Liver (tissue), 10 donors: ENCODE measurements at places on chromosomes 11 and 22.

DNA sequence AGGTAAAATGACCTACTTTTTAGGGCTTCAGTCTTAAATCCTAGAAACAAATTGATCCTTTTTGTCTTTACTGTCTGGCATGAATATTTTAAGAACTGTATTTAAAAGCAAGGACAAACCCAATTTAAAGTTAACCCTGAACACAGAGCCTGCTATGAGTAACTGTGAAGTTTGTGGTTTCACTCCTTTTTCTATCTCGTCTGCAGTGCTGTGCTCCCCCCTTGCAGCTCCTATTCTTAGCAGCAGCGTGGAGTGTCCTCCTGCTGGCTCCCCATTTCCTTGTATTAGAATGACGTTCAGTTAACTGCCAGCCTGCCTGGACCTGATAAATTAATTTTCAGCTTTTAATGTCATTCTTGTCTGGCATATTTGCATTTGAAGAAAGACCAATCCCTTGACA, 40.0 kb upstream of the LRRC4C start:
- no peak for DNase-seq

- peak; percentile 60 for DNase-seq
Measured at GRCh38 chr11:125348674-125349309, 147.3 kb downstream of the FEZ1 start.

DNA sequence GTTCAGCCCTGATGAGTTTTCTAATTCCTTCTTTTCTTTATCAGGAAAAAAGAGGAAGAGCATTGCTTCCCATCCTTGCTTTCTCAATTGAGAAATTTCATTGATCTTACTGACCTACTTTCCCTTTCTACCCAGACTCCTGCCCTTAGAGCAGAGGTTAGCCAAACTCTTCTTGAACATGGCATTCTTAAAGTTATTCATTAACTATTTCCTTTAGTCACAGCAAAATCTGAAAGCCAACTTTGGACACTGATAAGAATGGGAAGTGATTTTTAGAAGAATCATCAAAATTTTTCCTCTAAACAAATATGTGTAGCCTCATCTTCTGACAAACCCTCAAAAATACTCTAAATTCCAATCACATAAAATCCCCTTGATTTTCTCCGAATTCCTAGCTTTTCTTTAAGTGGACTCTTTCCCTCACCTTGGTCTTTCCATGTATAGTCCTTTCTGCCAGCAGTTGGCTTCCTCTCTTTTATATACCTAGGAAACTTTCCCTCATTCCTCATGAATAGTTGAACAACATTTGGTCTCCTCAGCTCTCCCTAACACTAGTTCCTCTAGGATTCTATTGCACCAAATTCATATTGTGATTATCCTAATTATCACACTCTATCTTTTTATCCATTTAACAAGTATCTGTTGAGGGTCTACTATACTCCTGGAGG, 566.7 kb upstream of the CCDC90B start:
- DNase-seq, result no peak

DNA sequence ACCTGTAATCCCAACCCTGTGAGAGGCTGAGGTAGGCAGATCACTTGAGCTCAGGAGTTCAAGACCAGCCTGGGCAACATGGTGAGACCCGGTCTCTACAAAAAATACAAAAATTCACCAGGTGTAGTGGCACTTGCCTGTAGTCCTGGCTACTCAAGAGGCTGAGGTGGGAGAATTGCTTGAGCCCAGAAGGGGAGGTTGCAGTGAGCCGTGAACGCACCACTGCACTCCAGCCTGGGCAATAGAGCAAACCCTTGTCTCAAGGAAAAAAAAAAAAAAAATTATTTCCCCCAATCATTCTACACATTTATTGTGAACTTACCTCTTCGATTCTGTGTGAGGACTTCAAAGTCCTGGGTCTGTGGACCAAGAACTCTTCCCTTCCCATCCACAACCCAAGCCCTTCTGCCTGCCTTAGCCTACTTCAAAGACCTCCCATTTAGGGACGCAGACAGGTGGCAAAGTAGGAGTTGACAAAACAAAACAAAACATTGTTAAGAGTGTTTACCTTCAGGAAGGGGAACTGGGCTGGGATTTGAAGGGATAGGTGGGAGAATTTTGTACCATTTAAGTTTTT, 3.8 kb upstream of the WEE1 start:
- no peak for DNase-seq

DNA sequence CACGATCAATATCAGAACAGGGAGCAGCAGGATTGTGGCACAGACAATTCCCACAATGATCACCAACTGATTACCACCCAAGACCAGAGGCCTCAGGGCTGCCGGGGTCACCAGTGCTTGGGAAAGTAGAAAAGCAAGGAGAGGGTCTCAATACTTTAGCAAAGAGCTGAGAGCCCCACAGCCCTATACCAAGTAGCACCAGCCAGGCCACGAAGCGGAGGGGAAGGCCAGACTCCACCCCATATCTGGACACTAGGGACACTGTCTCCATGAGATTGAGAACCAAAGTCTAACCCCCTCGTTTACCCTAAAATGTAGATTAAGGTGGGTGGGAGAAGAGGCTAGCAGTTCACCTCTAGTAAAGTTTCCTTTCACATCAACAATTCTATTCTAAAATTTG, 24.1 kb upstream of the SCN2B start:
- DNase-seq, result no peak
